ENCODE measurements at places on chromosomes 16 and 17.
A peak's percentile ranks its signal among the peaks of the same experiment; 100 is the strongest.

GRCh38 chr17:38341035-38341721 lies 2.6 kb downstream of the GPR179 start:
- no peak for DNase-seq

DNA sequence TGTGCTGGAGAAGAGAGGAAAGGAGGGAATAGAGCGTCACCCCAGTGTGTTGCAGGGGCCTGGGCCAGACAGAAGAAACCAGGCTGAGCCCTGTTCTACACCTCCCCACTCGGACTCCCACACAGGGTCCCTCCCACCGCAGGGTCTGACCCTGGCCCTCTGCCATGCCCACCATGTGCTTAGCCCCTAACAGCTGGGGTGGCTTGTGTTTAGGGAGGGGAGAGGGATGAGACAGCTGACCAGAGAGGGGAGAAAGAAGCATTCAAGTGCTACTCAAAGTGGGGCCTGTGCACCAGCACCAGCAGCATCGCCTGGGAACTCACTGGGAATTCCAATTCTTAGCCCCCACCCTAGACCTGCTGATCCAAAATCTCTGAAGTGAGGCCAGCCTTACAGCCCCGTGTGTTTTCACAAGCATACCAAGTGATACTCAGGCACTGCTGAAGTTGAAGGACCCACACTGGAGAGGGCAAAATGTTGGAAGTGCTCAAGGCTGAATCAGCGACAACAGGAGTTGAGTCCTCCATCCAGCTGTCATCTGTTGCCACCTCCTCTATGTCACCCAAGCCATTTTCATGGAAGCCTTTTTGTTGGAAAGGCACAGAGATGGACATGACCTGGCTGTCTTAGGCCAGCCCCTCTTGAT lies 47.0 kb downstream of the FZD2 start:
- DNase-seq: no peak

DNA sequence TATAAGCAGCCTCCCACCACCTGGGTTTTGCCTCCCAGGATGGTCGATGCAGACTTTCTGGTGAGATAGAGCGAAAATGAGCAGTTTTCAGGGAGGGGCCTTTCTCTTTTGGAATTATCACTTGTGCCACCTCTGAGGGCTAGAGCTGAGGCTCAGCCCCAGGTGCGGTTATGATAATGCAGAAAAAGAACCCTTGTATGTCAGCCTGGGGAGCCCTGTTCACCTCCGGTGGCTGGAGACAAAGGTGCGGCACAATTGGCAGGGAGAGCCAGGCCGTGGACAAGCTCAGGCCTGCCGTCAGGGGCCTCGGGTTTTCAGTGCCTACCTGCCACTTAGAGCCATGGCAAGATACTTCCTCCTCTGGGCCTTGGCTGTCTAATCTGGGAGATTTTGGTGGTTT lies 4.4 kb downstream of the SCPEP1 start:
- no peak for DNase-seq

DNA sequence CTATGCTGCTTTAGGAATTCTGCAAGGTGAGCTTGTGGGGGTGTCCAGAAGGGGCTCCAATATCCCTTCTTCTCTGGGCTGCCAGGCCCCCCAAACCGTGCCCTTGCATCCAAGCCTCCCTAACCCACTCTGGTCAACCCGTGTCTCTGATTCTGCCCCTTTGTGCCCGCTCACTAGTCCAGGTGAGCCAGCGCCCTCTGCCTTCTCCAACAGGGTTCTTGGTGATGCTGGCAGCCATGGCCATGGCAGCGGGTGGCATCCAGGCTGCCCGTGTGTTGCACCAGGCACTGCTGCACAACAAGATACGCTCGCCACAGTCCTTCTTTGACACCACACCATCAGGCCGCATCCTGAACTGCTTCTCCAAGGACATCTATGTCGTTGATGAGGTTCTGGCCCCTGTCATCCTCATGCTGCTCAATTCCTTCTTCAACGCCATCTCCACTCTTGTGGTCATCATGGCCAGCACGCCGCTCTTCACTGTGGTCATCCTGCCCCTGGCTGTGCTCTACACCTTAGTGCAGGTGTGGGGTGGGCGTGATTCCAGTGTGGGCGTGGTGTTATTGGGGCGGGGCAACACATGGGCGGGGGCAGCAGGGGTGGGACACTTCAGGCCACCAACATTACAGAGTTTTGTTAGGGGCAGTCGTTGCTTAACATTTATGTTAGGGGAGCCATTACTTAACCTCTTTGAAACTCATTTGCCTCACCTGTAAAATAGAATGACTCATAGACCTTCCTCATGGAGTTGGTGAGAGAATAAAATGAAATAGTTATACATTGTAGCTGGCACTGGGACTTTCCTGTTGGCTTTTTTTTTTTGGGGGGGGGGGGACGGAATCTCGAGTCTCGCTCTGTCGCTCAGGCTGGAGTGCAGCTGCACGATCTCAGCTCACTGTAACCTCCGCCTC lies 31.4 kb downstream of the ANKRD40 start:
- no peak for DNase-seq

DNA sequence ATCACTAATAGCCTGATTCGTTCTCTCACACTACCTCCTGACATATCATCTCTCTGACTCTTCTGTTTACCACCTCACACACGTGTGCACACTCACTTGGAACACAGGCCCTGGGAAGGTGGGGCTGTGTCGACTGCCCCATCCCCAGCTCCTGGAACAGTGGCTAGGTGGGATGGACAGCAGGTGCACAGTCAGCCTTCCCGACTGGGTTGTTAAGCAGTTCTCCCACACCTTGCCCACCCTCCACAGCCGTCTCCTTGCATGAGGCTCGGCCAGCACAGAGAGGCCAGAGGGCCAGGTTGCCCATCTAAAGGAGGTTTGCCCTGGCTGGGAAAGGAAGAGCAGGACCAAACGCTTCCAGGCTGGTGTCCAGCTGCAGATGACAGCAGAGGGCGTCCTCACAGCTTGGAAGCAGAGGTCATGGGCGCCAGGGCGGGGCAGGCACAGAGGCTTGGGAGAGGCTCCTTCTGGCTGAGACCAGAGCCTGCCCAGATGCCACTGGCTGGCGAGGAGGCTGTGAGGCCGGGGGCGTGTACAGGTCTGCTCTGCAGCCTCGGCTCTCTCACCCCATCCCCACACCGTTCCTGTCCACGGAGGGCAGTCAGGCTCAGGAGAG lies 92.8 kb downstream of the AMFR start:
- no peak for DNase-seq

GRCh38 chr16:3961449-3961849 lies 80.9 kb upstream of the CREBBP start:
- no peak for DNase-seq

- no peak for DNase-seq
Observed at GRCh38 chr16:48574140-48574539, 35.8 kb downstream of the N4BP1 start.

DNA sequence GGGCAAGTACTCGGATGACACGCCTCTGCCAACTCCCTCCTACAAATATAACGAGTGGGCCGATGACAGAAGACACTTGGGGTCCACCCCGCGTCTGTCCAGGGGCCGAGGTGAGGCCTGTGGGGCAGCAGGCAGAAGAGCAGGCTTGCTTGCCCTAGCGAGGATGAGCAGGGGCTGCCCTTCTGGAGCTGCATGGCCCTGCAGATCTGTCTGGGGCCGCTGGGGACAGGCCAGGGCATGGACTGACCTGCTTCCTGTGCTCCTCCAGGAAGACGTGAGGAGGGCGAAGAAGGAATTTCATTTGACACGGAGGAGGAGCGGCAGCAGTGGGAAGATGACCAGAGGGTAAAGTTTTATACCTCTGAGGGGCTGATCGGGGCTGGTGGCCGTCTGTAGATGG lies 5.3 kb downstream of the DHX38 start:
- no peak for DNase-seq

DNA sequence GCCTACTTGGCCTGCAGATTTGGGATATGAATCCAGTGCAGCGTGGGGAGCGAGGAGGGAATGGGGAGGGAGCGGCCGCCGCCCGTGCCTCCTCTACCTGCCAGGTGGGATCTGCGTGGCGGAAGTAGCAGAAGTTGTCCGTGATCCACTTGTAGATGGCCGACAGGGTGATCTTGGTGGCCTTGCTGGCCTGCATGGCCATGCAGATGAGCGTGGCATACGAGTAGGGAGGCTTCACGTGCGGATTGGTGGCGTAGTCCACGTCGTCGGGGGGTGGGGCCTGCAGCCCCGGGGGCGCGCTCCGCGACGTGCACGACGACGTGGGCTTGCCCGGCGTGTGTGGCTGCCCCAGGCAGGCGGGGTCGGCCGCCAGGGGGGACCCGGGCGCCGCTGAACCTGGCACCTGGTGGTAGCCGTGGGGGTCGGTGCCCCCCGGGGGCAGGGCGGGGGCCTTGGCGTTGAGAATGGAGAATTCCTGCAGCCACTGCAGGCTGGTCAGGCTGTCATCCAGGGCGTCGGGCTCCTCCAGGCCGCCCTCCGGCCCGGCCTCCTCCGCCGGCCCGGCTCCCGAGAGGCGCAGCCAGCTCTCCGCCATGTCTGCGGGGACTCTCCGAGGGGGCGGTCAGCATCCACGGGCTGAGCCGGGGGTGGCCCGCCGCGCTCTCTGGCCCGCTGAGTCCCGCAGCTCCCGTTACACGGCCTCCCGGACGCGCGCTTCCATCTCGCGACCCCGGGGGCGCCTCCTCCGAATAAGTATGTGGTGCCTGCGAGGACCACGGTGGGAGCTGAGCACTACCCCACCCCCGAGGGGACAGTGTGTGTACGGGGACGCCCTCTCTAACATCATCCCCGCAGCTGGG lies 1.0 kb downstream of the FOXJ1 start:
- DNase-seq: peak; percentile 29

DNA sequence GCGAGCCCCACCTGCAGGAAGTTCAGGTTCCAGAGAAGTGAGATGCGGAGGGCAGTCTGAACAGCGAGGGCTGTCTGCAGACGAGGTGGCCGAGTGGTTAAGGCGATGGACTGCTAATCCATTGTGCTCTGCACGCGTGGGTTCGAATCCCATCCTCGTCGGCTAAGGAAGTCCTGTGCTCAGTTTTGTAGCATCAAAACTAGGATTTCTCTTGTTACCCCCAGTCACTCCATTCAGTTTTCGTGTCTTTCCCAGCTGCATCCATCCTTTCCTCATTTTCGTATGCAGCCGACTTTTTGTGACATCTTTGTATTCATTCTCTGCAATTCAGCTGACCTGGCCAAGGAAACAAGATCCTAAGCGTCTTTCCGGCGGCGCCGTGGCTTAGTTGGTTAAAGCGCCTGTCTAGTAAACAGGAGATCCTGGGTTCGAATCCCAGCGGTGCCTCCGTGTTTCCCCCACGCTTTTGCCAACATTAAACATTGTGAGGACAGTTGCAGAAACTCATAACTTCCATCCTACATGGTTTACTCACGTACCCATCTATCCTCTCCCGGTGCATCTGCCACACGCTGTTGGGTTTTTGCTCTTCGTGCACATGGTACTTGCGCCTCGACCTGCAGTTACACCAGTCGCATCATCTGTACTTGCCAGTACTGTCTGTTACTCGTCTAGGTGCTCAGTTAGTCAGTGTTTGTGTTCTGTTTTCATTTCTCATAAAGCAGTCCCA lies 3.0 kb downstream of the BORCS6 start:
- peak; percentile 92 for DNase-seq

DNA sequence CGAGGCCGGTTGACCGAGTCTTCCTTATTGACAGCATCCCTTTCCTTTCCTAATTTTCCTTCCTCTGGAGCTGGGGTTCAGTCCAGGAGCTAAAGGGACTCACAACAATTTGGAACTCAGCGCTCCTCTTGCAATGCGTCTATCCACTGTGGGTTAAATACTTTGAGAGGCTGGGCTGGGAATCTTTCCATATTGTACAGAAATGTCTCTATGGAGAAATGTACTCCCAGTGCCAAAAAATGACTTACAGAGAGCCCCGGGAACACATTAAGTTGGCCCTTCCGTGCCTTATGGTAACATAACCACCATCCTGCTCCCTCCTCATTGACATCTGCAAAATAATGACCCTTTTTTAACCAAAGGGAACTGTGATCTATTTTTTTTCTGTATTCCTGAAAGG lies 192.8 kb downstream of the FTO start:
- DNase-seq: no peak

Data from CD4-positive, alpha-beta memory T cell (primary cell).